Lung (tissue), 17 donors: ENCODE measurements at places on chromosomes 12 and 14. TPM values are rescaled to one million over a fixed set of nuclear protein-coding genes. Genes with fewer than 3 reads are reported as not detected.

Gene LUM
- 278 TPM for total RNA-seq

DNA sequence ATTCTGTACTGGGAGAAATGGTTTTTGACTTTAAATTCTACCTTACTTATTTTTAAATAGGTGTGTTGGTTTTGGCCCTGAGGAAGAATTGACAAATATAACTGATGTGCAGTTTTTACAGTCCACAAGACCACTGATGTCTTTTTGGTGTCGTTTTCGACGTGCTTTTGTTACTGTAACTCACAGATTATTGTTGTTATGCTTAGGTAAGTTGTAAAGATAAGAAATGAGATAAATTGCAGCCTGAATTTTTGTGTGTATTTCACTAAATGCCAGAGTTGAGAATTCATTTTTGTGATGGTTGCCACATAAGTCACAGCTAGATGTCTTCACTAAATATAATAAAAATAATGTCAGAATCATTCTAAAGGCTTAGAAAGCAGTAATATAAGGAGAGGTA is 39.9 kb upstream of the MSRB3 start:
- H3K36me3 ChIP-seq, result peaks cover 24% of the 10 kb centered on the region
- no peak overlapping the region for H3K4me3 ChIP-seq
- H3K4me1 ChIP-seq, result peaks cover 2% of the 10 kb centered on the region
- DNase-seq, result no peak
- H3K27me3 ChIP-seq, result no peaks in the 10 kb centered on the region

- DNase-seq, result no peak
- no peak overlapping the region for H3K27ac ChIP-seq
- no peaks in the 10 kb centered on the region for H3K27me3 ChIP-seq
- no peaks in the 10 kb centered on the region for H3K36me3 ChIP-seq
Measured at GRCh38 chr12:95600567-95600966, 49.3 kb upstream of the USP44 start.

DNA sequence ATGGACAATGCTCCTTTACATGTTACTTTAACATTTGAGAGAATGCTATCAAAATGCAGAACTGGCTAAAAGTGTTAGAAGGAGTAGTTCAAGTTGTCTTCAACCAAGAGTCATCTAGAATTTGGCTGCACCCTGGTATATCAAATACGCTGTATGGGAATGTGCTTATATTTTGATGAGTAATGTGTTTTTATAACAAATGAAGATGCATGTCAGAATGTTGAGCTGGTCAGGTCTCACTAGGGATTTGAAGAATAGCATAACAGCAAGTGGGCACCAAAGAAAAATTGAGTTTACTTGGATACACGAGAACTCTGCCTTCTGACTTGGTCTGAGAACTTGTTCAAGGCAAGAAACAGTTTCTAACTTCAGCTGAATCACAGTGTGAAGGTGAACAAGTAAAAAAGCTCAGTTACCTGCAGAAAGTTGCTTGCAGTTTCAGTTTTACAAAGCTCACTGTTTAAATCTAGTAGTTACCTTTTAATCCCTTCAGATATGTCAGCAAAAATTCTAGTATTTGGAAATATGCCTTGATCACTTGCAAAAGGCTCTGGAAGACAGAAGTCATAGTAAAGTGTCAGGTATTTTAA is 82.3 kb downstream of the PDE3A start:
- no peak for DNase-seq
- peak overlapping the region; percentile 38 for H3K27ac ChIP-seq
- no peak overlapping the region for H3K4me3 ChIP-seq
- no peaks in the 10 kb centered on the region for H3K27me3 ChIP-seq
- peaks cover 7% of the 10 kb centered on the region for H3K4me1 ChIP-seq

- DNase-seq, result no peak
- no peaks in the 10 kb centered on the region for H3K36me3 ChIP-seq
- no peak overlapping the region for H3K4me3 ChIP-seq
- no peaks in the 10 kb centered on the region for H3K4me1 ChIP-seq
- H3K27ac ChIP-seq, result no peak overlapping the region
- H3K27me3 ChIP-seq, result no peaks in the 10 kb centered on the region
Measured at GRCh38 chr12:33671676-33672075, 232.1 kb upstream of the SYT10 start.

- no peaks in the 10 kb centered on the region for H3K4me1 ChIP-seq
- H3K27me3 ChIP-seq, result no peaks in the 10 kb centered on the region
- no peaks in the 10 kb centered on the region for H3K36me3 ChIP-seq
Measured at GRCh38 chr12:74981541-74981940, 228.1 kb downstream of the KCNC2 start.

Gene VWF
- 285 TPM for total RNA-seq

DNA sequence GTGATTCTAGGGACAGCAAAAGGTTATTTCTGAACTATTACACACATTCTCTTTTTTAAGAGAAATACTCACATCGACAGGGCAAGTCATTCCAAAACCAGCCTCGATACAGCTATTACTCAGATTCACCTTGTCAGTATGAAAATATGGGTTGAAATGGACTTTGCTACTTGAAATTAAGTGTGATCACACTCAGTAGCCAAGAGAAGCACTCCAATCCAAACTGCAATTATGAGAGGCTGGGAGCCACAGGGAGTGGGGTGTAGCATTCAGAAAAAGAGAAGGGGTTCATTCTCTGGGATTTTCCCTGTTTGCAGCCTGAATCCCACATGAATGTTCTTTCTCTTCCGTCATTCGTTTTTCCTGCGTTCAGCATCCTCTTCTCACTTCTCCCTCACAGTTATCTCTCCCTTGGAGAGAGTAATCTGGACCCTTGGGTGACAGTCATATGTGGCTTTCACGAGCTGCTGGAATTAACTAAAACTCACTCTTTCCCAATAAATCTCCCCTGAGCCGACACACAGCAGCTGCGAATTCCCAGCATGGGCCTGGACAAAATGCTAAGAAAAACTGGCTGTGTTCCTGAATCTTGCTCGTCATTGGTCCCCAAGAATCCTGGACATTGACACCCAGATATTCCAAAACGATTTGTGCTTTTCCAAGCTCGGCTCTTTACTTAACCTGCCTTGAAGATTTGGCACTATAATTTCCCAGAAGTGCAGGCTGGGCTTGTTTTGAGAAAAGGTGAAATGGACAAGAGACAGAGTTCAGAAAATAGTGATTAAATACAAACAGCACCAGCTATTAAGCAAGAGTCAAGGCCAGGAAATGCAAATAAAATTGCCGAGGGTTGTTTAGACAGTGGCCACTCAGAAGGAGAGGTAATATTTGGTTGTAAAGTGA is 199.5 kb upstream of the PLEKHG7 start:
- peaks cover 43% of the 10 kb centered on the region for H3K4me1 ChIP-seq
- H3K27me3 ChIP-seq, result no peaks in the 10 kb centered on the region
- no peaks in the 10 kb centered on the region for H3K36me3 ChIP-seq
- no peak overlapping the region for H3K4me3 ChIP-seq
- peak overlapping the region; percentile 33 for H3K27ac ChIP-seq
- peak; percentile 72 for DNase-seq

DNA sequence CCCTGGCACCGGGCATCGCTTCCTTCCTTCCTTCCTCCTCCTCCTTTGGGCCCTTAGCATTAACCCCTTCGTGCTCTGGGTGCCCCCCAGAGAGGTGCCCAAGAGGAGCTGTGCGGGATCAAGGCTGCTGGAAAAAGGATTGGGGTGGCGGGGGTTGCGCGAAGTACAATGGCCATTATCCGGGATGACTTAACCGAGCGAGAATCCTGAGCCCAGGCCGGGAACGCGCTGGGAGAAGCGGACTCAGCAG is 2.8 kb downstream of the DHH start:
- no peak overlapping the region for H3K4me3 ChIP-seq
- H3K36me3 ChIP-seq, result no peaks in the 10 kb centered on the region
- H3K27ac ChIP-seq, result no peak overlapping the region
- peaks cover 20% of the 10 kb centered on the region for H3K4me1 ChIP-seq
- H3K27me3 ChIP-seq, result no peaks in the 10 kb centered on the region
- no peak for DNase-seq

DNA sequence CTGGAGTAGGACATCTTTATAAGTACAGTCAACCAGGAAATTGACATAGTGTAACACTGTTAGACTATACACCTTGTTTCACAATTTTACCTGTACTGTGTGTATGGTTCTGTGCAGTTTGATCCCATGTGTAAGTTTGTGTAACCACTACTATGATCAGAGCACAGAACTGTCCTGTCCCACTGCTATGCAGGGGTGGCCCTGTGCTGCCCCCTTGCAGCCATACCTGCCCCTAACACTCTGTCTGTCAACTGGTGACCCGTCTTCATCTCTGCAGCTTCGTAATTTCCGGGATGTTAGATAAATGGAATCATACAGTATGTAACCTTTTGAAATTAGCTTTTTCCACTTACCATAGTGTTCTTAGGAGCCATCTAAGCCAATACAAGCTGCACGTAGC is 58.7 kb upstream of the RD3L start:
- DNase-seq, result no peak
- H3K27ac ChIP-seq, result no peak overlapping the region
- no peaks in the 10 kb centered on the region for H3K4me1 ChIP-seq
- no peak overlapping the region for H3K4me3 ChIP-seq

GRCh38 chr14:100443603-100444002 is 120.5 kb downstream of the SLC25A47 start:
- H3K27me3 ChIP-seq, result no peaks in the 10 kb centered on the region
- H3K4me1 ChIP-seq, result peaks cover 17% of the 10 kb centered on the region
- H3K36me3 ChIP-seq, result peaks cover 2% of the 10 kb centered on the region
